NCI-H2081 treated with DMSO at 0.1 percent for 48 hours (cell line): ENCODE measurements at places on chromosomes 16 and 17.

DNA sequence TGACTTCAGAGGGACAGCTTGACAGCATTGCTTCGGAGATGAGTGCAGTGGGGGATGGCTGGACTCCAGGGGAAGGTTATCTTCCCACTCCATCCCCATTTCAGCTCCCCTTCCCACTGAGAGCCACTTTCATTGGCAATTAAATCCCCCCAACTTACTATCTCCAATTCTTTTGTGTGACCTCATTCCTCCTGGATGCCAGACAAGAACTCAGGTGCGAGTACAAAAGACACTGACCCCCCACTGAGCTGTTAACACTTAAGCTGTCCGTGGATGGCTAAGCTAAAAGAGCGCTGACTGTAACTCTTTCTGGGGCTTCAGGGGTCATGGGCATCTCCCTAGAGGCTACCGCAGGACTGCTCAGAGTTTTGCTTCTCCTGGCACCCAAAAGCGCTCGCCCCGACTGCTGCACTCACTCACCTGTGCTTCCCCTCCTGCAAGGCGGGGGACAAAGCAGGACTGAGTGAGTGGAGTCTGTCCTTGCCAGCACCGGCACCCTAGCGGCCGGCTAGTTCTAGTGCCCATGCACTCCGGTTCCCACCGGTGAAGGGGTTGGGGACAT lies 44.8 kb upstream of the FBXO47 start:
- no peak for DNase-seq

DNA sequence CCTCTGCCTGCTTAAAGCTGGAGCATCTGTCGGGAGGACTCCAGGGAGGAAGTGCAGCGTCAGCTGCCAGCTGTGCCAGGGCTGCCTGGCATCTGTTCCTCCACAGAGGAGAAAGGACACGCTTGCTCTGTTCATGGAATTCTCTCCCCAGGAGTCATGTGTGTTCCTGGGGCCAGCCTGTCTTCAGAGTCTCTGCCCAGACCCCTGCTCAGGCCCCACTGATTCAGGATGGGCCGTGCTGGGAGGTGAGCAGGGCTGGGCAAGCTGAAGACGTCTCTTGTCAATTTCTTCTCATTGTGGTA lies 24.2 kb downstream of the CRISPLD2 start:
- DNase-seq, result no peak

DNA sequence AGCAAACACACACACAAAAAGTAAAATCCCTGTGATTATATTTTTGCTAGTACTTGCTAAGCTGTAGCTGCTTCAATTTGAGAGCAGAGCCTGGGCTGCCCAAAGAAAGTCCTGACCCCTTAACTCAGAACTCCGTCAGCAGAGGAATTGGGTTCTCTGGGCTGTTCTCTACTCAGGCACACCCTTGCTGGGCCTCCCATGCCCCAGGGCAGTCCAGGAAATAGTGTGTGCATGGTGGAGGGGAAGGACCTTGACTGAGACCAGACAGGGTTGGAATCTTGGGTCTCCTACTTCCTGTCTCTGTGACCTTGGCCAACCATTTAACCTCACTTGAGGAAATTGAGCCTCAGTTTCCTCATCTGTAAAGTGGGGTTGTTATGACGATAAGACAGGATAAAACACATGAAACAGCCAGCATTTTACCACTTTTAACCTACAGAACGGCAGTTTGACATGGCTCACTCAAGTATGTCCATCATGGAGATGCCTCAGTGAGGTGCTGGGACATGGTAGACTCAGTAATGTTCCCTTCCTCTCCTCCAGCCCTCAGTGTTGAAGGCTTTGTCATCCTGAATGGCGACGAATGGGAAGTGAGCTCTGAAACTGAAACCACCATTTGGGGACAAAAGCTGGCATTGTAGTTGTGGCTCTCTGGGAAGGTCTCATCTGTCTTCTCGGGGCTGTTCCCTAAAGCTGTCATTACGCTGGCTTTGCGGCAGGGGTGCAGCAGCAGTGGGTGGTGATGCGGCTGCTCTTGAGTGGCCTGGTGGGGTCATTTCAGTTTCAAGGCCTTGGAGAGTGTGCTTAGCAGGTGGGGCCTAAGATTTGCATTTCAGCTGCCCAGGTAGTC lies 74.9 kb downstream of the CMIP start:
- no peak for DNase-seq

GRCh38 chr17:48869821-48870318 lies 22.7 kb upstream of the ATP5MC1 start:
- DNase-seq, result no peak

- no peak for DNase-seq
Observed at GRCh38 chr17:46944931-46945330, 22.0 kb downstream of the GOSR2 start.

GRCh38 chr17:45171338-45172231 lies 9.9 kb downstream of the HEXIM2 start:
- no peak for DNase-seq

DNA sequence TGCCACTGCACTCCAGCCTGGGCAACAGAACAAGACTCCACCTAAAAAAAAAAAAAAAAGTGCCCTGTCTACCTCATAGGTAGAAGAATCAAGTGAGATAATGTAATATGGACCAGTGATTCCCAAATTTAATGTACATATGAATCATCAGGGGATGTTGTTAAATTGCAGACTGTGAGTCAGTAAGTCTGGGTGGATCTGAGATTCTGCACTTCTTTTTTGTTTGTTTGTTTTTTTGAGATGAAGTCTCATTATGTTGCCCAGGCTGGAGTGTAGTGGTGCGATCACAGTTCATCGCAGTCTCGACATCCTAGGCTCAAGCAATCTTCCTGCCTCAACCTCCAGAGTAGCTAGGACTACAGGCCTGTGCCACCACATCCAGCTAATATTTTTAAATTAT lies 31.6 kb downstream of the HOXB1 start:
- DNase-seq, result no peak

GRCh38 chr16:4091240-4092012 lies 24.8 kb downstream of the ADCY9 start:
- DNase-seq, result no peak

GRCh38 chr17:45247429-45248131 lies 14.3 kb downstream of the SPATA32 start:
- DNase-seq, result peak; percentile 88

DNA sequence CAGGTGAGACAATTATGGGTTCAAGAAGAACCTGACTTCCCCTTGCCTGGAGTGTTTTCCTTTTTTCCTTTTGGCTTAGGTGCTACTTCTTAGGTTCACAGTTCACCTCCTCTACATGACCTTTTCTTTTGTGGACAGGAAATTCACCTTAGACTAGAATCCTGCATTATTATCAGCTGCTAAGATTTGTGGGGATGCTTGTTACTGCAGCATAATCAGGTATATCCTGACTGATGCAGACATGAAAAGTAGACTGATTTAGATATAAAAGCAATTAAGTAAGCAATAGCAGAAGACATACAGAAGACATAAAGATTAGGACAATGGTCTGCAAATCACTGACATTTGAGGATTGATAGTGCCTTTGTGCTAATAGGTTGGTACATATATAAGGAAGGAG lies 168.3 kb downstream of the SALL1 start:
- DNase-seq, result no peak
